ENCODE measurements at places on chromosomes 5 and 9.

GRCh38 chr5:173228639-173229381, 6.2 kb downstream of the NKX2-5 start:
- DNase-seq: no peak

- DNase-seq: no peak
These were observed 31.8 kb upstream of the NANS start for GRCh38 chr9:98024702-98025101.

- no peak for DNase-seq
These were observed 99.7 kb downstream of the THBS4 start for GRCh38 chr5:80134876-80135275.

DNA sequence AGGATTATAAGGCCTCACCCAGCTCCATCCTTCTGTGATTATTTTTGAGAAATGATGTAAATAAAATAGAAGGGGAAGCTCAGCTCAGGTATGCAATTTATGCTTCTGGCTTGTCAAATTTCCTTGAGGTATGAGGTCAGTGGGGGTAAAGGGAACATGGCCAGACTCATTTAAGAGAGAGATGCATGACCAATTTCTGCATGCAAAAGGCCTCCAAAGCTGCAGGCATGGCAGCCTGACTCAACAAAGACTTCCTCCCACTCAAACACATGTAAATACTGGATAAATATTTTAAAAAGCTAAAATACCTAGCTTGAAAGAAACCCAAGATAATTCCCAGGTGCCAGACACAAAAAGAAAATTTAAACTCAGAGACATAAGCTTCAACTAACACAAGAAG, 101.4 kb upstream of the SLC1A3 start:
- DNase-seq: no peak

GRCh38 chr5:134451936-134452505, 40.3 kb upstream of the CDKN2AIPNL start:
- DNase-seq: no peak

GRCh38 chr5:65750938-65751337, 28.9 kb downstream of the NLN start:
- DNase-seq: no peak

DNA sequence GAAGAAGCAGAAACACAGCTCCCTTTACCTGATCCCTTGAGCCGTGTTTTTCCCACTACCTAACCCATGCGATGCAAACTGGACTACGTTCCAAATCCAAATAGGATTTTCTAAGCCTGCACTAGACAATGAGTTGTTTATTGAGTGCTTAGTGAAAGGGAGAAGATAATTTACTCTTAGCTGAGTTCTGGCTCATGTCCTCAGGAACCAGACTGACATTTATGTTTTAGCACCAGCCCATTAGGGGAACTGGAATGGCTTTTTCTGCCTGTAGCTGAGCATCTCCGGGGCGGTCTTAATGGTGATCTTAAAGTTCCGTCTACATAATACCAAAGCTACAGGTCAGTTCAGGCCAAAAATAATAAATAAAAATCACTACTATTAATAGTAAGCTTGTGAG, 81.5 kb downstream of the SH3TC2 start:
- DNase-seq: no peak

- no peak for DNase-seq
These were observed 384.6 kb downstream of the MLLT3 start for GRCh38 chr9:20237686-20238085.

- peak; percentile 68 for DNase-seq
These were observed 116.1 kb upstream of the TNC start for GRCh38 chr9:115234094-115234493.

DNA sequence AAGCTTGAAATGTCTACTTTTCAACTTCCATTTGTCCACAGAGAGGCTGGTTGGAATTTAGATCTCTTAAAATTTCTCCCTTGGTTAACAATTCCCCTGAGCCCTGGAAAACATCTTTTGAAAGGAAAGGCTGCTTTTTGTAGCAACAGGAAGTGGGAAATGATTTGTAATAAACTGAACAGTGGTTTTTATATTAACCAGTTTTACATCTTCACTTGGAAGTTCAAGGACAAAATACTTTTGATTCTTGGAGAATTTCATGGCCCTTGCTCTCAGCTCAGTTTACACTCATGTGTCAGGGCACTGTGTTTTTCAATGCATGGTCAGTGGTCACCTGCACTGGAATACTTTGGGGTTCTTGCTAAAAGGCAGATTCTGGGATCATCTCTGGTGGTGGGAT, 9.9 kb downstream of the MLANA start:
- no peak for DNase-seq

DNA sequence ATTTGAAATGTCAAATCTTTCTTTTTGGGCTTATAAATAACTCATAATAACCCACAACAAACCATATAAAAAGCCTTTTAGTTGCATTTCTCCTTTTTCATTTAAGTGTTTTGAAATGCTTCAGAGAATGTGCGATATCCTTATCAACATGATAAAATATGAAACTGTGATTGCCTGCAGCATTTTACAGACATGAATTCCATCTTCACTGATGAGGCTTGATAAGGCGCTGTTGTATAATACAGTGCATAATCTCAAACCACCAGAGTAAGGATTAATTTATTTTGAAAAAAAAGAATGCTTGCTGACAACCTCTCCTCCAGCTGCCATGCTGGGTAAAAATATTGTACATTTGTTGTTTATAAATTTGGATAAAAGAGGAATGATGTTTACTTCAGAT, 216.8 kb downstream of the PBX3 start:
- no peak for DNase-seq

DNA sequence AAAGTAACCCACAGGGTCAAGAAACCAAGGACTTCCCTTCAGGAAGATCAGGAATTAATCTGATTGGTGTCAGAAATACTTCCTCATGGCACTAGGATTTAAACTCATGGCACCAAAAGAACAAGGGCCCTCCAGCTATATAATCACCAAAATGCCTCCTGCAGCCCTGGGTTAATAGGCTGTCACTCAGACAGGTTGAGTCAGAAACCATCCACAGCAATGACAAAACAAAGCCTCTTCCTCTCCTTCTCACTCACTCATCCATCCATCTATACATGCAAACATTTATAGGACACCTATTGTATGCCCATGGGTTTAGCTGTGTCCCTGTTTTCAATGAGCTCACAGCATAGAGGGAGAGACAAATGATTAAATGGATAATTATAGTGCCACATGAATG, 62.5 kb upstream of the SPOCK1 start:
- no peak for DNase-seq

GRCh38 chr5:90709323-90710155, 150.9 kb downstream of the ADGRV1 start:
- peak; percentile 4 for DNase-seq

DNA sequence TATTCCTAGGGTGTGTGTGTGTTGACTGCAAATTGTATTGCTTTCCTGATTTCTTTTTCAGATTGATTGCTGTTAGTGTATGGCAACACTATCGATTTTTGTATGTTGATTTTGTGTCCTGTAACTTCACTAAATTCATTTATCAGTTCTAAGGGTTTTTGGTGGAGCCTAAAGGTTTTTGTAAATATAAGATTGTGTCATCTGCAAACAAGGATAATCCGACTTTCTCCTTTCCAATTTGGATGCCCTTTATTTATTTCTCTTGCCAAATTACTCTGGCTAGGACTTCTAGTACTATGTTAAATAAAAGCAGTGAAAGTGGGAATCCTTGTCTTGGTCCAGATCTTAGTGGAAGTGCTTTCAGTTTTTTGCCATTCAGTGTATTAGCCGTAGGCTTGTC, 340.9 kb upstream of the KLF4 start:
- no peak for DNase-seq

GRCh38 chr9:83239747-83240146, 176.8 kb upstream of the RASEF start:
- DNase-seq: no peak

GRCh38 chr9:4803670-4804530, 11.2 kb downstream of the RCL1 start:
- DNase-seq: no peak

DNA sequence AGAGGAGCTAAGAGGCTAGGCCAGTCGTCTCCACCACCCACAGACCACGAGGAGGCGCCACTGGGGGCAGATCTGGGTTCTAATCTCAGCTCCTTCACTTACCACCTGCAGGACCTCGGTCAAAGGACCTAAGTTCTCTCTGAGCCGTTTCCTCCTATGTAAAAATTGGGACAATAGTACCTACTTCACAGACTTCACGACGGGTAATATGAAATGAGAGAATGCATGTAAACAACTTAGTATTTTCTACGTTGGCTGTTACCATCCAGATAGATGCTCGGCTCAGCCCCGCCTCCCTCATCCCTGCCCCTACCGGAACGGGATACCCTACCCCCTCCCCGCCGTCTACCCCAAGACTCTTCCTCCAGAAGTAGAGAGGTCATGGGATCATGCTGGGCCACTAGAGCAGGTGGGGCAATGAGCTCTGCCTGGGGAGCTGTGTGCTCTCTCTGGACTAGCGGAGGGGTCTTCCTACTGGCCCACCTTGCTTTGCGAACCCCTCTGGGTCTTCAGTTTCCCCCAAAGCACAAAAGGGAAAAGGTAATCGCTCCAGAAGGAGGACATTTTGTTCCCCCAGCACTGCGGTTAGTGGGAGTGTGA, 541 bp downstream of the GNPDA1 start:
- DNase-seq: no peak

DNA sequence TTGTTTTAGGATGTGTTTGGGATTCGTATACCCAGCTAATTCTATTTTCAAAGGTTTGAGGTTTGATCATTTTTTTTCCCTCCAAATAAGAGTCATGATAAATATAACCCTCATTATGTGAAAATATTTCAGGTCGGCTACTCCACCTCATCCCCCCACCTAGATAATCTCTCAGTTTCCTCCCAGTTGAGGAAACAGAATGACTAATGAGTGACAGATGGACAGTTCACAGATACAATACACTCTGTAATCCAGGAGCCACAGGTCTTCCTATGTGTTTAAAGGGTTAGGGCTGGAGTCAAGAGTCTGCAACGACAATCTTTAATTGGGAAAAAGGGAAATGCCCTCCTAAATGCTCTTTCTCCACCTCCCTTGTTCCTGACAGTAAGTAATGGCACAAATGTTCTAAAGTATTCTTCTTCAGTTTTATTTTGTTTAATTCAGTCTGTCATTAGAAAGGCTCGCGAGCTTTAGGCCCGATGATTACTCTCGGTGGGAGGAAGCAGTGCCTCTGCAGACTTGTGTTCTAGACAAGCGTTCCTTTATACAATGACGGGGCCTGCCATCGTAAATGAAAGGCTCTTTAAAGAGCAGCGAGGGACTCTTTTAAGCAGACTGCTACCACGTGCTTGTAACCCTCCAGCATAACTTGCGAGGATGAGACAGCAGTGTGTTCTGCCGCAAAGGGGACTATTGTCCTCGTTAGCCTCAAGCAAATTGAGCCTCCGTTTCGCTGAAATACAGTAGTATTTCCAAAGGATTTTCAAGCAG, 69.0 kb downstream of the MEF2C start:
- DNase-seq: no peak

DNA sequence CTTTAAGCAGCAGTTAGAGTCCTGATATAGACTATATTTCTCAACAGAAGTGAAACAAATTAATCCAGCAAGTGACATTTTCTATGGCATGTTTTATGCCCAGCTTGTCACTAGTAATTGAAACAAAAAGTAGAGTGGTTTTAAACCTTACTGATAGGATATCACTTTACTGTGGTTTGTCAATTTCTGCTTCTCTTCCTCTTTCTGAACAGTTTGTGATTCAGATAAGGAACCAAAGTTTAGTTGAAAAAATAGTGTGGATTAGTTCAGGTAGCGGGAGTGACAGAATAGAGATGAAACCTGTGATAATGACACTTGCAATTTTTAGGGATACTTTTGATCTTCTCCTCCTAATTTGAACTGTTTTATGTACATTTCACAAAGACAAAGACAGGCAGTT, 485.7 kb upstream of the EDIL3 start:
- no peak for DNase-seq

GRCh38 chr9:107487521-107488374, 1.8 kb downstream of the KLF4 start:
- DNase-seq: no peak

DNA sequence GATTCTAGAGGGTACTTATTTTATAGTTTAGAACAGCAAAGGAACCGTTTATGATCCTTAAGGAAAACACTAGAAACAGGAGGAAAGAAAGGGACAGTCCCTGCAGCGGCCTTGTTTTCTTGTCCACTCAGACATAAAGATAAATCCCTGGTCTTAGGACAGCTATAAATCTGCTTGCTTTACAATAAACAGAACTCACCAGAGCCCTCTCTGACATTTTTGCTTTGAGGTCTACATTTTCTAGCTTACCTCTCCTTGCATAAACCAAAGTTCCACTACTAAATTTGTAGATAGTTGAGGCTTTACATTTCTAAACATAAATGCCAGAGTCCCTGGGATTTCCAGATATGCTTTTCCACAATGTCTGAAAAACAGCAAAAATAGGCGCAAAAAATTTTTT, 422.5 kb downstream of the BNC2 start:
- no peak for DNase-seq

GRCh38 chr5:77319117-77319804, 108.8 kb downstream of the PDE8B start:
- DNase-seq: no peak

DNA sequence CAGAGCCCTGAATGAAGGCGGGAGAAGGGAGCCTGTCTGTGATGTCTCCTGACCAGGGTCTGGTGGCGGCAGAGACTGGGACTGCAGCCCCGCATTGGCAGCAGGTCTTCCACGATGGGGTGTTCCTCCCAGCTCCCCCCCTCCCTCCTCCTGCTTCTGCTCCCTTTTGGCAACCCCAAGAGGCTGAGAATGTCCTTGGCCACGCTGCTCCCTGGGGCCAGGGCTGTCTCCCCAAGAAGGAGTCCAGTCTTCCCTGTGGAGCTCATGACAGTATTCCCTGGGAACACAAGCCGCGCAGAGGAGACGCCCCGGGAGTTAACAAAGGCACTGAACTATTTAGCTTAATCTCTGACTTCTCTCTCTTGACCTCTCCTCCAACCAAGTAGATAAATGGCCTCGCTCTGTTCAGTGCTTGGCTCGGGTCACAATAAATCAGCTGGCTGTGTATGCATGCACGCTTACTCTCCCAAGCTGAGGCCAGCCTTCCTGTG, 84.0 kb upstream of the NEURL1B start:
- DNase-seq: no peak

- DNase-seq: no peak
These were observed 19.3 kb upstream of the ADAM19 start for GRCh38 chr5:157594675-157595459.

GRCh38 chr5:170478306-170478705, 25.5 kb upstream of the KCNIP1 start:
- no peak for DNase-seq

- DNase-seq: no peak
These were observed 1.4 kb downstream of the NDUFA8 start for GRCh38 chr9:122158202-122158601.

GRCh38 chr9:16670791-16671190, 199.7 kb downstream of the BNC2 start:
- no peak for DNase-seq

DNA sequence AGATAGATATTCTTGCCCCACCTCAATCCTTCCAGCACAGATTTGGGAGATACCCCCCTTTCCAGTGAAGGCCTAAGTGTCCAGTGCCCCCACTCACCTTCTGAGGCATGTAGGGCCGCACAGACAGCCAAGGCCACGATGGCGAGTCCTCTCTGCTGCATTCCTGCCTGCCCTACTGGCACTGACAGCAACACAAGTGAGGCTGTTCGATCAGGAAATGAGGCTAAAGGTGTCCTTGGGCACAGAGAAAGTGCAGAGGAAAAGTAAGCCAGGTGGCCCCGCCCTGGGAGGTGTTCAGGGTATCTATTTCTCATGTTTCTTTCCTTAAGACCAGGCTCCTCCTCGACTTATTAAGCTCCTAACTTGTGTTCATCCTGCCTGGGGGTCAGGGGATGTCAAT, at the start of gene CCL28:
Gene CCL28 (minus strand): TSS at position 236 of the 400 bp plus-strand sequence. CDS start 75 bp downstream, at position 161.
- no peak for DNase-seq

- DNase-seq: peak; percentile 52
These were observed 156.9 kb downstream of the PAM start for GRCh38 chr5:102911973-102912372.

All from retinal pigment epithelial cell (primary cell).